Memory B cell (primary cell): ENCODE measurements at places on chromosomes 1 and 21.

DNA sequence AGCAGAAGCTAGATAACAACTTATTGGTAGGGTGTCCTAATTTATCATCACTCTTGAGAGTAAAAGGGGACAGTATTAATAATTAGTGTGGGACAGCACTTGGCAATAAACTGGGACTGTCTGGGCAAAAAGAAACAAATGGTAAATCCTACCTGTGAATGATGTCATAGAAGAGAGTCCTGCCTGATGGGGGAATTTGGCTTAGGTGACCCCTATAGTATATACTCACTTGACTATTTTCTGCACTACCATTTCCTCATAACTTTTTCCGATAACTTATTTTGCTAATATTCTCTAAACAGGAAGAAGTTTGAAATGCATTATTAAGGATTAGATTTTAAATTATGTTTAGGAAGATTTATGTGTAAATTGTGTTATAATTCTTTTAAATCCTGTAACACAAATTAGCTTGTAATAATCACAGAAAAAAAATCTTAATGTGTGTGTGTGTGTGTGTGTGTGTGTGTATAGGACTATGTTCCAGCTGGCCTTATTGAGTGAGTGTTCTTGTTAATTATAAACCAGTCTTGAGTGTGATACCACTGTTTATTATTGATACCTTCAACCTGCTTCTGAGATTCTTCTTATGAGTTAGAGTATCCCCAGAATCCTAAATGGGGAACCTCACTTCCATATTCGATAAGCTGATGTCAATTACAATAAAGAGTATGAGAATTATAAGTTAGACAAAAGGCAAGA lies 144.2 kb upstream of the C1orf105 start:
- no peaks in the 10 kb centered on the region for H3K36me3 ChIP-seq
- H3K4me1 ChIP-seq = peaks cover 7% of the 10 kb centered on the region
- no peak overlapping the region for H3K4me3 ChIP-seq
- no peak for DNase-seq
- H3K27me3 ChIP-seq = no peaks in the 10 kb centered on the region
- peak overlapping the region; percentile 36 for H3K27ac ChIP-seq

DNA sequence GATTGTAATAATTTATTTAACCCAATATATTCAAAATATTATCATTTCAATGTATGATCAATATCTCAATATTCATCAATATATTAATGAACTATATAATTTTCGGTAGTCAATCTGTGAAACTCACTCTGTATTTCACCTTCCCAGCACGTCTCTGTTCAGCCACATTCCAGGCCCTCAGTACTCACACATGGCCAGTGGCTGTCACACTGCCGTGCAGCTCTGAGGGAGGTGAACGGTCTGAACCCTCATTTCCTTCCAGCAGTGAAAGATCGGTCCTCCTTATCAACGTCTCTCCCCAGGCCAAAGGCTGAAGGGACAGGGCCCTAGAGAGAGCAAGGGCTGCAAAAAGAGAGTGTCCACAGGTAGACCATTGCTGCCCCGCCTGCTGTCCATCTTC lies 39.5 kb upstream of the ZNF124 start:
- peaks cover 10% of the 10 kb centered on the region for H3K36me3 ChIP-seq
- no peaks in the 10 kb centered on the region for H3K27me3 ChIP-seq
- no peak for DNase-seq
- H3K27ac ChIP-seq = peak overlapping the region; percentile 87

- peaks cover 30% of the 10 kb centered on the region for H3K27me3 ChIP-seq
- peak; percentile 23 for DNase-seq
- H3K4me1 ChIP-seq = no peaks in the 10 kb centered on the region
- H3K27ac ChIP-seq = no peak overlapping the region
- H3K4me3 ChIP-seq = no peak overlapping the region
Observed at GRCh38 chr1:110155878-110156522, 5.7 kb downstream of the SLC6A17 start.

DNA sequence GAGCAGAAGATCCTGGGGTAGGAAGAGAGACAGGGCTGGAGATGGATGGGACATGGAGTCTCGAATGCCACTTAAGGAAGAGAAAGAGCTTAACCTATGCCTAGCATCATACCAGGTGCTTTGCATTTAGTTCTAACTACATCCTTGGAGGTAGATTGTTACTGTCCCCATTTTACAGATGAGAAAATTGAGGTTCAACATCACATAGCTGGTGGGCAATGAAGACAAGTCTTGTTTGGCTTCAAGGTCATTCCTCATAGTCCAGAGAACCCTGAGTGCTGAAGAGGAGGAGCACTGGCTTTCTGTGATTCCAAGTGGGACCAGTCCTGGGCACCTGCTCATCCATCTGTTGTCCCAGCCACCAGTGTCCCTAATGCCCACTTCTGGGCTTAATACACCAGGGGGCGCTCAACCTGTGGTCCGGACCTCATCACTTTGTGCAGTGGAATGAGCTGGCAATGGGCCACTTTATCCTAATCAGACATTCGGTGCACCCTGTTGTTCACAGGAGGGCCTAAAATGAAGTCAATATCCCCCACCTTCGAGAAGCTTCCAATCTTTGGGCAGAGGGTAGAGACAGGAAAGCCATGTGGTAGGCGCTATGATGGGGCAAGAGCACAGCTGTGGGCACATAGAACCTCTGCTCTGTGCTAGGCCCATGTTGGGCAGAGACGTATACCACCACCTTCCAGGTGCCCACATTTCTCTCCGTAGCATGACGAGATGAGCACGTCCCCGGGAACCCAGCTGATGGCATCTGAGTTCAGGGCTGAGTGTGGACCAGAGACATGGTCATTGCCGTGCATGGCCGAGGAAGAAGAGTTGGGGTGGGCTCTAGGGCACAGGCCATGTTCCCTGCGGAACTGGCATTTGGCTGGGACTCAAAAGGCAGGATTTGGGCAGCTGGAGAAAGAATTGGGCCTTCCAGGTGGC lies 9.2 kb downstream of the RPS6KA1 start:
- peak overlapping the region; percentile 65 for H3K4me3 ChIP-seq
- no peaks in the 10 kb centered on the region for H3K27me3 ChIP-seq
- no peak for DNase-seq
- no peaks in the 10 kb centered on the region for H3K36me3 ChIP-seq
- peaks cover 61% of the 10 kb centered on the region for H3K4me1 ChIP-seq
